ENCODE measurements at places on chromosomes 16 and 17. TPM values are rescaled to one million over a fixed set of nuclear protein-coding genes. Genes with fewer than 3 reads are reported as not detected.

Gene ARL4D
- total RNA-seq: 26.8 TPM

Gene CRYM
- total RNA-seq: 1.7 TPM

Gene MMP25
- total RNA-seq: 0.90 TPM

Gene SCNN1B
- 0.68 TPM for total RNA-seq

Gene SLC13A2
- total RNA-seq: 0.12 TPM

Gene CDT1
- total RNA-seq: 30.6 TPM

Gene KRTAP9-4
- not detected for total RNA-seq

Gene TBX2
- total RNA-seq: 5.5 TPM

Gene SYNGR3
- total RNA-seq: 7.6 TPM

Gene ZSCAN32
- total RNA-seq: 14.1 TPM

Gene ZNF423
- total RNA-seq: 0.08 TPM

Gene CCL11
- not detected for total RNA-seq

Gene SCNN1G
- total RNA-seq: 2.0 TPM

Gene NTN3
- 0.06 TPM for total RNA-seq

Gene C17orf67
- 1.8 TPM for total RNA-seq

Gene DHX38
- total RNA-seq: 58.9 TPM
